Peyer's patch (tissue), 4 donors: ENCODE measurements at places on chromosomes 1 and 21. TPM values are rescaled to one million over a fixed set of nuclear protein-coding genes. Genes with fewer than 3 reads are reported as not detected.

DNA sequence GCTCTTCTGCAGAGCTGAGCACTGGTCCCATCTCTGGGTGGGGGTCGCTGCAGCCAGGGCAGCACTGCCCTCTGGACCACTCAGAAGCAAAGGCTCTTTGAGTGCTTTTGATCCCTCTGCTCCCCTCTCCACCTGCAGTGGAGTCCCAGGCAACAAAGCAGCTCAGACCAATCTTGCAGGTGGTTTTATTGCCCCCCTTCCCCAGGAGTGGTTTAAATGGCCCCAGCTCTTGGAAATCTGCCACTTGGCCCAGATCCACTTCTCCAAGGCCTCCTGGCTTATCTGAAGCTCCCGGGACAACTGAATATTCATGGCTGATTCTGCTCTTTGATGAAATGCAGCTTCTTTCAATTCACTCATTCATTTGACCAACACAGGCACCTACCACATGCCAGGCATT lies 2.7 kb downstream of the STUM start:
- DNase-seq, result no peak

GRCh38 chr1:55579332-55580001 lies 364.3 kb upstream of the USP24 start:
- DNase-seq, result no peak

- DNase-seq, result no peak
These were observed 33.8 kb downstream of the CLIC6 start for GRCh38 chr21:34702341-34703170.

- DNase-seq, result no peak
These were observed 5.9 kb downstream of the SMG7 start for GRCh38 chr1:183477986-183478781.

- no peak for DNase-seq
These were observed 174.3 kb upstream of the DUSP10 start for GRCh38 chr1:221916176-221916575.

GRCh38 chr1:54652168-54652567 lies 10.6 kb downstream of the MROH7 start:
- DNase-seq, result no peak

- DNase-seq, result no peak
These were observed at the start of gene NES for GRCh38 chr1:156676820-156677615. NES (minus strand) TSS chr1:156677407; CDS start chr1:156677264, 143 bp downstream.

GRCh38 chr1:151713044-151713443 lies 3.6 kb downstream of the CELF3 start:
- DNase-seq, result peak; percentile 71

TSPAN2 gene
- 2.0 TPM for total RNA-seq
